GM12878 (cell line): ENCODE measurements at places on chromosomes 3 and 15.

- DNase-seq = no peak
Observed at GRCh38 chr15:89469426-89470096, 26.8 kb downstream of the RHCG start.

GRCh38 chr3:155218462-155218861 is 75.0 kb downstream of the STRIT1 start:
- DNase-seq = no peak

GRCh38 chr3:23575697-23576096 is 230.1 kb upstream of the UBE2E1 start:
- no peak for DNase-seq

DNA sequence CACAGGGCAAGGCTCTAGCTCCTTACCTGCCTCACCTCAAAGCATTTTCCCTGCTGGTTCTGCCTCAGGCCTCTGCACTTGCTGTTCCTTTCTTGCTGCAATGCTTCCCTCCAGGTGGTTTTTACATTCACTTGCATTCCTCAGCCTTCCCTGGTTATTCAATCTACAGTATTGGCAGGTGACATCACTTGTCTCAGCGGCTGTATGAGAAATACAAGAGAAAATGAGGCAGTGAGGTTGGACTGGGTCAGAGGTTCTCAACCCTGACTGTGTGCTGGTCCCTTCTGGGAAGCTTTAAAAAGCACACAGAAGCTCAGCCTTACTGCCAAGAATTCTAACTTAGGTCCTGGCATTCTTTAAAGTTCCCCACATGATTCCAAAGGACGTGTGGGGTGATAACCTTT is 26.7 kb downstream of the SIAH2 start:
- DNase-seq = no peak

DNA sequence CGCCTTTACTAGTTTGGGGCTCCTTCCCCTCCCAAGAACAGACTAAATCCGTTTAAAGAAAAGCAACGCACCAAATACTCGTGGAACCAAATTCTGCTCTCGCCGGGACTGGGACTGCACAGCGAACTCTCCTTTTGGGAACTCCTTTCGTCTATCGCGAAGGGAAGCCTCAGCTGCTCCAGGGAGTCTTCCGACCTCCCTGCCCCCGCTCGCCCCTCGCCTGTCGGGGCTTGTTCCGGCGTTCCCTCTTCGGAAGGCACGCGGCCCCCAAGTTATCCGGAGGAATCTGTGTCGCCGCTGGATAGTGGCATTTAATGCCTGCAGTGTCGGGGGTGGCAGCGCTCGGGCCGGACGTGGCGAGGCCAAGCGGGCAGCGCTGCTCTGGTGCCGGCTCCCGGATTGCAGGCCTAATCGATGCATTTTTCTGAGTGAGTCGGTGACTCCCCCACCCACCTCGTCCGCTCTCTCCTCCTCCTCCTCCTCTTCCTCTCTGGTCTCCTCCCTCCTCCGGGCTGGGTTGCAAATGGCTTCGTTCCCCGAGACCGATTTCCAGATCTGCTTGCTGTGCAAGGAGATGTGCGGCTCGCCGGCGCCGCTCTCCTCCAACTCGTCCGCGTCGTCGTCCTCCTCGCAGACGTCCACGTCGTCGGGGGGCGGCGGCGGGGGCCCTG is at the start of gene TRIM71:
TRIM71 (plus strand) TSS at position 440 of the 671 bp plus-strand sequence; CDS start at position 524, 84 bp downstream.
- DNase-seq = no peak

DNA sequence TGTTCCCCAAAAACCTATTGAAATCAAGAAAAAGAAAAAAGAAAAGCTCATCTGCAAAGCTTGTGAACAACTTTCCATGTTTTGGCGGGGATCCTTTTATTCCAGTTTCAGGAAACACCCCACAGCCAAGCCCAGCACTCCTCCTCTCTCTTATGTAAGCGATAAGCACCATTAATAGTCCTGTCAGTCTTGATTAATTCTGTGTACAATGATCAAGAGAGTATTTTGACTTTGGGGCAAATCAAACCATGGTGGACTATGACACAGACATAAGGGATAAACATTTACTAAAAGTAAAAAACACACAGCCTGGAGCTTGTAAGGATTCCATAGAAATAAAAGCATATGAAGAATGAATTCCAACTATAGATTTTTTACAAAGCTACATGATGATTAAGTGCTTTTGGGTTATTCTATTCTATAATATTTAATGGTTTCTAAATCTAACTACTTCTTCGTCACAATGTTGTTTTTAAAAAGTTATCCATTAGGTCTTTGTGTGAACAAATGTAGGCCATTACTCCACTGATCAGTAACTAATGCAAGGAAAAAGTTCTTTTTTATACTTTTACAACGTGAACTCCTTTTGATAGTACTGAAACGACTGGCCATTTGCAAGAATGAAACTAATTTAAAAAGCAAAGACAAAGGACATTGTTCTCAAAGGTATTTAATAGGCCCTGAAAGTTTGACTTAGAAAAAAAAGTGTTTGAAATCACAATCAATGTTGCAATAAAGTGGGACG is 106.5 kb downstream of the KCNAB1 start:
- no peak for DNase-seq

DNA sequence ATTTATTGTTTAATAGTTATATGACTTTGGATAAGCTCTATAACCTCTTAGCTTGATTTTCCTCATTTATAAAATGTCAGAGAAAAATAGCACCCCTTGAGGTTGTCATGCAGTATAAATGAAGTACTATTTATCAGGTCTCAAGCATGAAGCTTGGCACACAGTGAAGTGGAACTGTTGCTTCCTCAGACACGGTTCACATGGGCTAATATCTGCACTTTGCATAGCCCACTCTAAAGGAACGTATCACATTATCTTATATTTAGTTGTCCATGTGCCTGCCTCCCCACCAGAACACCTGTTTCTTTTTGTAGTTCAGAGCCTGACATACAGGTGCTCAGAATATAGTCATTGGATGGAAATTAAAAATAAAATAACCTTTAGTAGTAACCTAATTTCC is 273.7 kb downstream of the SOX2 start:
- no peak for DNase-seq

DNA sequence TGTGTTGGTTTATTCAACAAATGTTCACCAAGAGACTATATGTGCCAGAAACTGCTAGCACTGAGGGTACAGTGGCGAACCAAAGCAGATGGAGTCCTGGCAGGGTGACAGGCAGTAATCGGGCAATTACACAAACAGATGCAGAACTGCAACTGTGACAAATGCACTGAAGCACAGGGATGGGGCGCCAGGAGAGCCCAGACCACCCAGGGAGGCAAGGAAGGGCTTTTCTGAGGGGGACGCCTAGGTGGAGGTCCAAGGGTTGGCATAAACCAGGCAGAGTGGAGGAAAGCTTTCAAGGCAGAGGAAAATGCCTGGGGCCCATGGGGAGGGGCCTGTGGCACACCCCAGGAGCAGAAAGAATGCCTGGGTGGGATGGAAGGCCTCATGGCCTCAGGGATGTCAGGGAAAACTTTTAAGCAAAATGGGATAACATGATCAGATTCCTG is 5.5 kb downstream of the DIS3L start:
- DNase-seq = no peak

DNA sequence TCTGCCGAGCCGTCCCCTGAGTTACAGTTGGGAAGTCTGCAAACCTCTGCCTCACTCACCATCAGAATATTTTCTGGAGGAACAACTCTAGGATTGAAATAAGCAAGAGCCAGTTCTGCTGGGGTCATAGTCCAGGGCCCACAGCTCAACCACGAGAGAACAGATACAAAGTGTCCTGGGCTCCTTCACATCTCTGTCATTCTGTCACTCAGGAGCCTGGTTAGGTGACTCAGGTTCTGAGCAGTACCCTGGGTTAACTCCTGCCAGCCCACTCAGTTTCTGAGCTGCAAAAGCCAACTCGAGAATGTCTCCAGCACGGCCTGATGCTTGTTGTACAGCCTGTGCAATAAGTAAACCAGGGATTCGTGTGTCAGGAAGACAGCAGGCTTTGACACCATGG is 155.7 kb downstream of the SLCO3A1 start:
- DNase-seq = no peak

DNA sequence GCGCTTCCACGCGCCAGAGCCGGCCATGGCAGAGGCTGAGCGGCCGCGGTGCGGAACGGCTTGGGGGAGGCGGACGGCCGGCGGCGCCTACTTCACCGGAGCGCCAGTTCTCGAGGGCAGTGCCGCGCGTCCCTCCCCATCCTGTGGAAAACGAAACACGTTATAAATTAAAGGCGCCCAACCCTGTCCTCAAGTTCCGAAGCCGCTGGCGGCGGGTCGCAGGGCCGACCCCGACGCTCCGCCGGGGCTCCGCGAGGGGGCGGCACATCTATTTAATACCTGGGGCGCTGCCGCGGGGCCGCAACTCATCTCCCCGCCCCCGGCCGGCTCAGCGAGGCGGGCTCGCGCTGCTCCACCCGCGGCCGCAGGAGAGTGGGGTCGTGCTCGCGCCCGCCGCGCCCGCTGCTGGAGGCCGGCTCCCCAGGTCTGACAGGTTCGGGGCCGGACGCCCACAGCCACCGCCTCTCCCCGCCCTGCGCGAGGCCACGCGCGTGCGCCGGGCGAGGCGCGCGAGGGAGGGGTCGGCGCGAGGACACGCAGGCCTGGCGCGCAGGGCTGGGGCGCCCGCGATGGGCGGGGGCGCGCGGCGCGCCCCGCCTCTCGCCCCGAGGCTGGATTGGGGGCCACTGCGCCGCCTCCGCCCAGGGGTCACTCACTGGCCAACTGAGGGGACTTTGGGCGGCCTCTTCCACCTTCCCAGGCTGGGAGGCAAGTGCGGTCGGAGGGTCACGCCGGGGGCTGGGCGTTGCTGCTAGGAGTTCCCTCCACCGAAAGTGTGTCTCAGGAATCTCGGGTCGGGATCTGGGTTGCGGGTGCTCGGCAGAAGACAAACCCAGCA is at the start of gene SLC30A4:
SLC30A4 (minus strand) TSS at position 428 of the 838 bp plus-strand sequence; CDS start at position 27, 401 bp downstream.
- no peak for DNase-seq

DNA sequence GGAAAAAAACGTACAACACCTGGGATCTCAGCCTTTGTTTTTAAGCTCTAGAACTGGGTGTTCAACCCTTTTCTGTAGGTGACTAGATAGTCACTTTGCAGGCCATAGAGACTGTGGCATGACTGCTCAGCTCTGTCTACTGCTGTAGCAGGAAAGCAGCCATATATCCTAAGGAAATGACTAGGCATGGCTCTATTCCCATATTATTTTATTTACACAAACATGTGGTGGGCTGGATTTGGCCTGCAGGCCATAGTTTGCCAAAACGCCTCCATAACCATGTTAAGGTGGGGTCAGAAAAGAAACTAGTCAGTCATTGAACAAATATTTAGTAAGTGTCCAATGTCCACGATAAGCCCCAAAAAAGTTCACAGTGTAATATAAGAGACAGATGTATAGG is 452.5 kb downstream of the MCTP2 start:
- DNase-seq = no peak

GRCh38 chr3:23619705-23620637 is 185.8 kb upstream of the UBE2E1 start:
- no peak for DNase-seq

DNA sequence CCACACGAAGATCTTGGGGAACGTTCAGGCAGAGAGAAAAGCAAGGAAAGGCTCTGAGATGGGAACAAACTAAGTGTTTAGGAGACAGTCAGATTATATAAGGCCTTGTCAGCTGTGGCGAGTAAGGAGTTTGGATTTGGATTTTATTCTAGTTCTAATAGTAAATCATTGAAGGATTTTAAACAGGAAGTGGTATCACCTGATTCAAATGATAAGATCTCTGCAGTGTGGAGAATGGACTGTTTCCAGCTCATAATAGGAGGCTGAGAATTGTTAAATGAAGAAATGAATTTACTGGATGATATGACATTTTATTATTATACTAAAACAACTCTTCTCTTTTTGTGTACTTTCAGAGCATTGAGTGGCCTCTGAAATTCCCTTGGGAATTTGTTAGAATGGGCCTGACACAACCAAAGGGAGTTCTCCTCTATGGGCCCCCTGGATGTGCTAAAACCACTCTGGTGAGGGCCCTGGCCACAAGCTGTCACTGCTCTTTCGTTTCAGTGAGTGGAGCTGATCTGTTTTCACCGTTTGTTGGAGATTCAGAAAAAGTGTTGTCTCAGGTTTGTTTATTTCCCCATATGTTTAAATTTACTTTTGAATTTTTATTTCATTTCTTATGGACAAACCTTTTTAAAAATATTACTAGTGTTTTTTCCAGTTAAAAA is 36.0 kb upstream of the GATM start:
- no peak for DNase-seq
